ENCODE measurements at places on chromosomes 2 and 18. TPM values are rescaled to one million over a fixed set of nuclear protein-coding genes. Genes with fewer than 3 reads are reported as not detected.
A peak's percentile ranks its signal among the peaks of the same experiment; 100 is the strongest.

ZNF532 gene
- 84.4 TPM for total RNA-seq

GKN2 gene
- total RNA-seq = not detected

ELOA2 gene
- total RNA-seq = not detected

HAT1 gene
- 33.3 TPM for total RNA-seq

MAB21L4 gene
- not detected for total RNA-seq

ERLEC1 gene
- 32.3 TPM for total RNA-seq

PLEK gene
- 32.3 TPM for total RNA-seq

DNA sequence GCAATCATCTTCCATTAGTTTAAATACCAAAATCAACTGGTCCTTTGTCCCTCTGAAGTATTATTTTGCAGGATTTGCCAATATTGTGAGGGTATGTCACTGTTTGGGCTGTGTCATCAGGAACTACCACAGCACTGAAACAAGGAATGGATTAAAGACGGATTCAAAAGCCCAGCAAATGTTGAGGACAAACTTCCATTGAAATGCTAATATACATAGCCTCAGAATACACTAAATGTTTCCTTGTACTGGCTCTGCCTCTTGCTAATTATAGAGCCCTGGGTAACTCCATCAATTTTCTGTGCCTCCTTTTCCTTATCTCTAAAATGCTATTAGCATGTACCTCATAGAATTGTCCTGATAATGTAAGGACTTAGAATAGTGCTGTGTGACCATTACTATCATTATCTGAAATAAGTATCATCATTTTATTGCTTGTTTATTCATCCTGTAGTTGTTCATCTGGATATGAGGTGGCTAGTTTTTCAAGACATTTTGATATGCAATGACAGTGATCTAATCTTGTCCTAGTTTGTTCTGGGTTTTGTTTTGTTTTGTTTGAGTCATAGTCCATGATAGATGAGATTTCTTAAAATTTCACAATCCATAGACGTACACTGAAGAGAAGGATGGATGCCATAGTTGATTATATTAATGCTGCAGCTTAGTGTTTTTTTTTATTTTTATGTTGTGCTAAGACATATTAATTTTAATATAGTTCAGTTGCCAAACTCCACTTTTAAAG is 333.4 kb upstream of the KCNH7 start:
- no peak for DNase-seq
- no peaks in the 10 kb centered on the region for H3K27me3 ChIP-seq
- H3K27ac ChIP-seq = no peak overlapping the region
- H3K4me3 ChIP-seq = no peak overlapping the region

- H3K27me3 ChIP-seq = no peaks in the 10 kb centered on the region
- H3K4me1 ChIP-seq = no peaks in the 10 kb centered on the region
- DNase-seq = no peak
- H3K27ac ChIP-seq = no peak overlapping the region
Observed at GRCh38 chr18:73683409-73684238, 464.0 kb downstream of the FBXO15 start.

- H3K27me3 ChIP-seq = no peaks in the 10 kb centered on the region
- DNase-seq = no peak
- H3K27ac ChIP-seq = peak overlapping the region; percentile 64
- H3K36me3 ChIP-seq = peaks cover 23% of the 10 kb centered on the region
- peaks cover 20% of the 10 kb centered on the region for H3K4me1 ChIP-seq
Observed at GRCh38 chr2:173187941-173188788, 112.5 kb downstream of the MAP3K20 start.

DNA sequence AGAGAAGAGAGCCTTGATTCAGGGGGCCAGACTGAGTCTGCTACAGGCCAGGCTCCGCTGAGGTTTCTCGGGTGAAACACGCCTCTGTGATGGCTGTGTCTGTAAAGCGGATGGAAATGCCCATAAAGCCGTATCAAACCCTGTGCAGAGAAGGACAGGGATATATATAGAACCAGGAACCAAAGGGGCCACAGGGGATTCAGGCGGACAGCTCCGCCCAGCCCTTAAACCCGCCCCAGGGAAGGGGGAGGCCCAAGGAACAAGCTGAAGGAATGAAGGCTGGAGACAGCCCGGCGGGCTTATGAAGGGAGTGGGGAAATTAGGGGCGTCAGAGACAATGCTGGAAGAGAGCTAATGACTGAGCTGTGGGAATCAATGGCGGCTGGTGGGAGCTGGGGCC is 42.1 kb downstream of the NHEJ1 start:
- H3K27me3 ChIP-seq = no peaks in the 10 kb centered on the region
- H3K36me3 ChIP-seq = no peaks in the 10 kb centered on the region
- no peak overlapping the region for H3K27ac ChIP-seq
- H3K4me3 ChIP-seq = no peak overlapping the region
- H3K4me1 ChIP-seq = no peaks in the 10 kb centered on the region

DNA sequence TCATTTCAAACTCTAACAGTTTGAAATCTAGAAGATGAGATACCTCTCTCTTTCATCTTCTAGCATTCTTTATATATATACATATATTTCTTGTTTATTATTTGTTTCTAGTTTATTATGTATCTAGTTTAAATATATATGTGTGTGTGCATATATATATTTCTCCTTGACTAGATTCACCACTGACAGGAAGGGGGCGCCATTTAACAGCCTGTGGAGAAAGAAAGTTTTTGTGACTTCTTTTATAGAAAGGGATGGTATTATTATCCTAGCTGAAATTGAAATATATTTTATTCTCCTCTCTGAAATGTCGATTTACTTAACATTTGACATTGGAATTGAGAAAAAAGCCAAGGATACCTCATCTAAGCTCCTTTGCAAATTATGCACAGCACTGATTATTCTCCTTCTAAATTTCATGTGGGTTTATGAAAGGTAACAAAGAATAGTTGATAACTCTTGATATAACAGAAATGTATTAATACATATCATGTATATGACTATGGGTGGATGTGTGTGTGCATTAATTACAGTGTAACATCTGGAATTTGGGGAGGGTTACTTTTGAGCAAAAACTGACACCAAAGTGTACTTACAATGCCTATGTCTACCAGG is 160.7 kb upstream of the NT5C1B start:
- DNase-seq = no peak
- H3K4me1 ChIP-seq = no peaks in the 10 kb centered on the region
- H3K27ac ChIP-seq = no peak overlapping the region
- no peak overlapping the region for H3K4me3 ChIP-seq
- H3K27me3 ChIP-seq = no peaks in the 10 kb centered on the region

DNA sequence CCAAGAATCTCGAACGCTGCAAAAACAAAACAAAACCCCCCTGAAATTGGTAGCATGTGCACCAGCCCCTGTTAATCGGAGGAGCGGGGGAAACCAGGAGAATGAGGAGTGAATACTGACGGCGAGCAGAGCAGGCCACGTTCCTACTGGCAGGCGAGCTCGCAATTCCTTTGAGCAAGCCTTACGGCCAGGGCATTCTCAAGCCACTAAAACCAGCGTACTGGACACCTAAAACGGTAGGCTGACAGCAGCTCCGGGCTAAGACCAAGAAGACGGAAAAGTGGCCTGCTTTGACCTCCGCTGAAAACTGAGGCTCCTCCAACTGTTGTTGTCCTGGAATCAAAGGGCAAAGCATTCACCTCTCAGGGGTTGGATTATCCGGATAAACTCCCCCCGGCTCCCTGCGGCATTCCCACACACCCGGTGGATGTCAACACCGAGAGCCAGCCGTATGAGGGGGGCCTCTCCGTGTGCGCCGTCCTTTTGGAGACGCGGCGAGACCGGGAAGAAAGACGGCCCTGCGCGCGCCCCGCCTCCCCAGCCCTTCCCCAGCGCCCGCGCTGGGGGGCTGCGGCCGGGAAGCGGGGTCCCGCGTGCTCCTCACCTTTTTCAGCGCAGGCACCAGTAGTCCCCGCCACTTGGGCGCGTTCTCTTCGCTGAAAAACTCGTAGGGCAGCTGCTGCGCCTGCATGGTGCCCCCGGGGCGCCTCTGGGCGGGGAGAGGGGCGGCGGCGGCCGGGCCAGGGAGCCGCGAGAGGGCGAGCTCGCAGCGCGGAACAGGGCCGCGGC is 925 bp downstream of the SOS1 start:
- peaks cover 41% of the 10 kb centered on the region for H3K4me1 ChIP-seq
- no peaks in the 10 kb centered on the region for H3K27me3 ChIP-seq
- peak overlapping the region; percentile 92 for H3K27ac ChIP-seq
- DNase-seq = peak; percentile 59
- no peaks in the 10 kb centered on the region for H3K36me3 ChIP-seq
- peak overlapping the region; percentile 87 for H3K4me3 ChIP-seq

DNA sequence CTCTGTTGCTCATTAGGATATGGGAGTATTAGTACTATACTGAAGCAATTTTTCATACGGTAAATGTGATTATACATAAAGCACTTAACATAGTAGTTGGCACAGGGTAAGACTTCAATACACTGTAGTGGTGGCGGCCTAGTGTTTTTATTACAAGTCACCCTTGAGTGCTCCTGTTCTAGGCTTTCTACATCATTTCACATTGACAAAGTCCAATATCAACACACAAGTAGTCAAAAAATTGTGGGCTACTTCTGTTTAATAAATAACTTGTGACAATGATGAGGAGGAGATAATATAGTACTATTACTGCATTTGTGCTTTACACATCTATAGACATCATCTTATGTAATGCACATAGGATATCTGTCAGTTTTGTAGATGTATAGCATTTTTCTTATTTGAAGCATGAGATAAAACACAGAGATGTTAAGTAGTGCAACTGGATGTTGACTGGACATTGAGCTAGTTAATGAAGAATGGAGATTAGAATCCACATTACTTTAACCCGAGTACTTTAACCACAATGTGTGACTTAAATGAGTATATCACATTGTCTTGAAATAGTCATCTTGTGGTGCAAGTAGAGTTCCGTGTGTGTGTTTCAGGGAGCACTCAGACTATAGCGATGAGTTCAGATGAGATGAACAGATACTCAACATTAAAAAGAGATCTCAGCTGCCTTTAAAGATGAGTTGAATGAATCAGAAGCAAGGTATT is 134.8 kb downstream of the ZNF385B start:
- no peak overlapping the region for H3K27ac ChIP-seq
- no peak for DNase-seq
- no peaks in the 10 kb centered on the region for H3K4me1 ChIP-seq
- H3K27me3 ChIP-seq = no peaks in the 10 kb centered on the region
- no peak overlapping the region for H3K4me3 ChIP-seq

All from heart left ventricle (tissue), 16 donors.